SJCRH30 (cell line): ENCODE measurements at places on chromosomes 2 and 18. TPM values are rescaled to one million over a fixed set of nuclear protein-coding genes. Genes with fewer than 3 reads are reported as not detected.

DNA sequence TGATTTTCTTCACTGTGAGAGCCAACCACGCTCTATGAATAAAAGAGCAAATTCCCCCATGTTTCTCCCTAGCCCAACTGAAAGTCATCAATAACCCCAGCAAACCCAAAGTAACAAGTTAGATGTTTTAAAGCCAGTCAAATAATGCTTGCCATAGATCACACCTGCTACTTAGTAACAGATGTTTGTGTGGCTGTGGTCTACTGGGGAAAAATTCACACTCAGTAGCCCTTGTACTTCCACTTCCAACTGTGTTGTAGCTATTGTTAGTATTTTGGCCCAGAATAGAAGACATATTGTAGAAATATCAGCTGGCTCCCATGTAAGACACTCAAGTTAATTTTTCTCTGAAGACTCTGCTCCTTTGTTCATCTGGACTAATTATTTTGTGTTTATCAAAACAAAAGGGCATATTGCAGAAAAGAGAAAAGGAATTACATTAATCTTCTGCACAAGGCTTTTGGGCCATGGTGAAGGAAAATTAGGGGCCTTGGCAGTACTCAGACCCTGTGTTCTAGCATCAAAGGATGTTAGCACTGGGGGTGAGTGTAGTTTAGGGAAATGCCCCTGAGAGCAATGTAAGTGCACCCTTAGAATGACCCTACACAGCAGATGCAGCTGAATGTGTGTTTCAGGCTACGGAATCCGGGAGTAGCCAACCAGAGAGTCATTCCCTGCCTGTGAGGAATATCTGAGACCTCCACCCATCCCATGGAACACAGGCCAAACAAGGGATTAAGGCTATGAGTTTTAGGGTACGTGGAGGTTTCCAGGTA is 521.9 kb downstream of the EPHA4 start:
- H3K4me3 ChIP-seq: no peak overlapping the region
- no peaks in the 10 kb centered on the region for H3K36me3 ChIP-seq
- no peak overlapping the region for H3K27ac ChIP-seq
- no peaks in the 10 kb centered on the region for H3K27me3 ChIP-seq
- H3K4me1 ChIP-seq: no peaks in the 10 kb centered on the region
- peak; percentile 36 for DNase-seq

- no peaks in the 10 kb centered on the region for H3K4me1 ChIP-seq
- H3K27ac ChIP-seq: no peak overlapping the region
- DNase-seq: no peak
- no peak overlapping the region for H3K4me3 ChIP-seq
- no peaks in the 10 kb centered on the region for H3K36me3 ChIP-seq
- no peaks in the 10 kb centered on the region for H3K27me3 ChIP-seq
These were observed 8.2 kb downstream of the BCL2 start for GRCh38 chr18:63311118-63312018.

The ACMSD gene
- not detected in 2 replicates for total RNA-seq

DNA sequence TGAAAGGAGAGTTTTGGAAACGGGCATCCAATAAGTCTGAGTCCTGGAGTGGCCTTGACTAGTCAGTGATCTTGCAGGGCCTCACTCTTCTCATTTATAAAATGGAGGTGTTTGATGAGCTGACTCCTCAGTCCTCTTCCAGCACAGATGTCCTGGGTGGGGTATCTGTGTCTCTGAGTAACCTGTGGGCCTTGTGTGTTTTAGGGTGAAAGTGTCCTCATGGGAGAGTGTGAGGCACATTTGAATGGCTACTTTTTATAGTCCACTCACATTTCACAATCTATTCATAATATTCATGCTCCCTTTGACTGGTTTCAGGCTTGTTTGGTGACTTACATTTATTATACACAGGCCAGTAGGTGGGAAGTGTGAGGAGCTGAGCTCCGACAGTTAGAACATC is 106.4 kb upstream of the CELF4 start:
- H3K36me3 ChIP-seq: no peaks in the 10 kb centered on the region
- no peaks in the 10 kb centered on the region for H3K4me1 ChIP-seq
- no peak overlapping the region for H3K27ac ChIP-seq
- no peak overlapping the region for H3K4me3 ChIP-seq
- no peaks in the 10 kb centered on the region for H3K27me3 ChIP-seq

DNA sequence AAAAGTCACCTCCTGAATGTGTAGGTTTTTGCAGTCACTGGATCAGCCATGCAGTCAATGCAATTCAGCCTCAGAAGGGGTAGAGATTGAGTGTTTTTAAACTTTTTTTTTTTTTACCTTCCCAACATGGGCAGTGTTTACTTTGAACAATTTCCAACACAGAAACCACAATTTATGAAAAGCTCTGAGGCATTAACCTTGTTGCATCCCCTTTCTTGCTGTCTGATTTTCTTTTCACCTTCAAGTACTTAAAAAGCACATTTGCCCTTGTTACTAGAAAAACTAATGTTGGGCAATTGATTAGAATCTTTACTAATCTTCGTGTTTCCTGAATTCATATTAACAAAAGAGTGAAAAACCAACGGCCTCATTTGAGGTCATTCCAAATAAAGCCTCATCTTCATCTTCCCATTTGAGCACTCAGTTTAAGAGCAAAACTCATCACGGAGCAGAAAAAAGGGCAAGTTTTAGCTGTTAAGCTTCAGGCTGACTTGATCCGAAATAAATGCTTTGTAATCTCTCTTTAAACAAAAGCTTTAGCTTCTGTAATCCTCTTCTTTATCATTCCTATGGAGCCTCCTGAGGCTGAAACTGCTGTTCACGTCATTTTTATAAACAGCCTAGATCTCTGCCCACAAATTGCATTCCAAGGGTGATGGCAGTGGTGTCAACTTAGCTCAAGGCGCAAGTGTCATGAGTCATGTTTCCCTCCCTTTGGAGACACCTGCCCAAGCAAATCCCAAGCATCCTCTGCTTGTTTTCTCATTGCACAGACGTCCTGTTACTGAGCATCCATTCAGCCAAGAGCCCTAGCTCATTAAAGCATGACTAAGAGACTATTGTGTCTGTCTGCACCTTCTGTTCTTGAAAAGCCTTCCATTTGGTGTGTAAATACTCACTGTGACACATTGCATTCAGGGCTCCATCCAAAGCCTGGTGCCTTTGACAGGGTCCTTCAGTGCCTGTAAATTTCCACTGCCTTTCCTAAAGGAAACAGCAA is 107.7 kb downstream of the HNMT start:
- no peaks in the 10 kb centered on the region; the same call in 1 of the 2 replicates for H3K27me3 ChIP-seq
- peak; percentile 96 for DNase-seq
- peak overlapping the region; percentile 24 for H3K27ac ChIP-seq
- peaks cover 23% of the 10 kb centered on the region for H3K4me1 ChIP-seq
- no peaks in the 10 kb centered on the region for H3K36me3 ChIP-seq

GRCh38 chr2:145029081-145029480 is 509.2 kb upstream of the ZEB2 start:
- no peak for DNase-seq
- peaks cover 3% of the 10 kb centered on the region; the same call in 1 of the 2 replicates for H3K4me1 ChIP-seq

GRCh38 chr2:127361929-127362885 is 25.6 kb downstream of the MAP3K2 start:
- no peak for DNase-seq
- no peak overlapping the region for H3K27ac ChIP-seq
- H3K4me1 ChIP-seq: peaks cover 9% of the 10 kb centered on the region; the same call in 1 of the 2 replicates
- H3K4me3 ChIP-seq: no peak overlapping the region
- H3K27me3 ChIP-seq: no peaks in the 10 kb centered on the region
- H3K36me3 ChIP-seq: no peaks in the 10 kb centered on the region

- DNase-seq: no peak
- H3K4me1 ChIP-seq: 0 out of 2 replicates have a peak, but pooled peaks cover 3% of the 10 kb centered on the region
- no peak within 1 kb of the TSS for H3K4me3 ChIP-seq
- H3K27me3 ChIP-seq: no peaks in the 10 kb centered on the region
- no peak within 1 kb of the TSS for H3K27ac ChIP-seq
- no peaks in the 10 kb centered on the region for H3K36me3 ChIP-seq
These were observed at the start of gene LYPD1 for GRCh38 chr2:132669908-132670495. LYPD1 (minus strand) TSS chr2:132670205; CDS start chr2:132669932, 273 bp downstream.
